ENCODE measurements at places on chromosomes 3 and 15. TPM values are rescaled to one million over a fixed set of nuclear protein-coding genes. Genes with fewer than 3 reads are reported as not detected.

Gene FRMD5
- 7.3 TPM for polyA plus RNA-seq

Gene ZNF621
- polyA plus RNA-seq, result 10.3 TPM

Gene TLR9
- polyA plus RNA-seq, result not detected

Gene NEK11
- 6.8 TPM for polyA plus RNA-seq

Gene USF3
- 10.6 TPM for polyA plus RNA-seq

Gene GPR156
- 0.08 TPM for polyA plus RNA-seq

Gene ATP13A5
- polyA plus RNA-seq, result not detected

Gene CGNL1
- polyA plus RNA-seq, result 0.07 TPM

Gene TNNC1
- 0.35 TPM for polyA plus RNA-seq

- H3K36me3 ChIP-seq, result no peaks in the 10 kb centered on the region
- H3K4me3 ChIP-seq, result no peak overlapping the region
- no peaks in the 10 kb centered on the region for H3K4me1 ChIP-seq
- H3K27ac ChIP-seq, result no peak overlapping the region
These were observed 47.1 kb downstream of the ATP13A4 start for GRCh38 chr3:193507566-193507965.

DNA sequence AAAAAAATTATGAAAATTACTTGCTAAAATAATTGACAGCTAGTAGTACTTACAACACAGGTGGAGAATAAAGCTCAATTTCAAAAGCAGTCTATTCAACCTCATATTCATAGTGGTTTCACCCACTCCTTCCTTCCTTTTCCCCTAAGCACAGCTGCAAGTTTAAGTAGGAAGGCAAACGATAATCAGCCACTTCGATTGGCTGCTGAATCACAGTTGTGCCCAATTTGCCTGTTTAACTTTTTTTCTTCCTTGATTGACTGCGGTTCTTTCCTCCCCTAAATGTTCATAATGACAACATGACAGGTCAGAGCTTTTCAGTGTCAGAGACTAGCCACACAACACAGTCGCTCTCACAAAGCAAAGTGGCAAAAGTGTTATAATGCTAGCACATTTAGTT, 468.0 kb upstream of the GBE1 start:
- DNase-seq, result no peak
- H3K36me3 ChIP-seq, result no peaks in the 10 kb centered on the region
- H3K4me1 ChIP-seq, result no peaks in the 10 kb centered on the region
- no peaks in the 10 kb centered on the region for H3K27me3 ChIP-seq
- no peak overlapping the region for H3K27ac ChIP-seq

- no peaks in the 10 kb centered on the region for H3K36me3 ChIP-seq
- H3K27ac ChIP-seq, result no peak overlapping the region
- H3K4me3 ChIP-seq, result no peak overlapping the region
- no peaks in the 10 kb centered on the region for H3K27me3 ChIP-seq
- no peak for DNase-seq
These were observed 105.5 kb downstream of the STRIT1 start for GRCh38 chr3:155188031-155188430.

DNA sequence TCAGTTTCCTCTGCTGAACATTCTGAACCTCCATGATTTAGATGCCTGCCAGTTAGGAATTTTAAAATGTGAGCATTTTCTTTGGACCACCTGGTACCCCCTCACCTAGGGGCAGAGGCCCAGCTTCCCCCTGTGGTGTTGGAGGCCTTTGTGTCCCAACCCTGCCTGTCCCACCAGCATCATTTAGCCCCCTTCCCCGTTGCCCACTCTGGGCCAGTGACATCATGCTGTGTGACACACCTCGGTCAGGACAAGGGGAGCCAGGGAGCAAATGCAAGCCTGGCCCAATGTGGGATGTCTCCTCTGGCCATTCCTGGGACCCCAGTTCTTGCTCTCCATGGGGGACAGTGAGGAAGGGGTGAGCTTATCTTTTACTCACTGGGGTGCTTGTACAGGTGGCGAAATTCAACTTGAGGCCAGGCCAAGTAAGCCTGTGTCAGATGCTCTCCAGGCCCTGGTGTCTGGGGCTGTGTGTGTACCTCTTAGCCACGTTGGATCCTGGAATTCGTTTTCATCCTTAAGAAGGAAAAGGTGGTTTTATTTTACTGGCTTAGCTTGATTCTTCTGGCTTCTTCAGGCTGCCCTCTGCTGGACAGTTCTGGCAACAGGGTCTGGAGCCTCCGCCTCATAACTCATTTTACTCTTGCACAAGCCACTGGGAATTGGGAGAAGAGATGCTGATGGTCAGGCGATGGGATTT, 49.7 kb upstream of the MYZAP start:
- no peaks in the 10 kb centered on the region for H3K4me1 ChIP-seq
- H3K36me3 ChIP-seq, result no peaks in the 10 kb centered on the region
- no peak overlapping the region for H3K4me3 ChIP-seq
- DNase-seq, result no peak
- peaks cover 10% of the 10 kb centered on the region for H3K27me3 ChIP-seq

DNA sequence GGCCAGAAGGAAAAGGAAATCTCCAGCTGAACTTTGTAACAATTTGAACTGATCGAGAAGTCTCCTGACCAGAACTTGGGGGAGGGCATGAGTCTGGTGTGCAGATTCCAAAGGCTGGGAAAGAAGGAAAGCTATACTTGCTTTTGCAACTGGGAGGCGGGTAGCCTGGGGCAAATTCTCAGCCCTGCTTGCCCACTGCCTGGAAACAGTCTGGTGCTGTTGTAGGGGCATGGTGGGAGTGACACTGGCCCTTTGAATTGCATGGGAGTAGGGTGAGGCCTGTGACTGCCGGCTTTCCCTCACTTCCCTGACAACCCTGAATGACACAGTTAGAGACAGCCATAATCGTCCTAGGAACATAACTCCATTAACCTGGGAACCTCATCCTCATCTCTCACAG, 114.0 kb upstream of the POU1F1 start:
- H3K4me3 ChIP-seq, result no peak overlapping the region
- no peaks in the 10 kb centered on the region for H3K4me1 ChIP-seq
- H3K36me3 ChIP-seq, result no peaks in the 10 kb centered on the region
- H3K27me3 ChIP-seq, result no peaks in the 10 kb centered on the region
- no peak for DNase-seq
- H3K27ac ChIP-seq, result no peak overlapping the region

DNA sequence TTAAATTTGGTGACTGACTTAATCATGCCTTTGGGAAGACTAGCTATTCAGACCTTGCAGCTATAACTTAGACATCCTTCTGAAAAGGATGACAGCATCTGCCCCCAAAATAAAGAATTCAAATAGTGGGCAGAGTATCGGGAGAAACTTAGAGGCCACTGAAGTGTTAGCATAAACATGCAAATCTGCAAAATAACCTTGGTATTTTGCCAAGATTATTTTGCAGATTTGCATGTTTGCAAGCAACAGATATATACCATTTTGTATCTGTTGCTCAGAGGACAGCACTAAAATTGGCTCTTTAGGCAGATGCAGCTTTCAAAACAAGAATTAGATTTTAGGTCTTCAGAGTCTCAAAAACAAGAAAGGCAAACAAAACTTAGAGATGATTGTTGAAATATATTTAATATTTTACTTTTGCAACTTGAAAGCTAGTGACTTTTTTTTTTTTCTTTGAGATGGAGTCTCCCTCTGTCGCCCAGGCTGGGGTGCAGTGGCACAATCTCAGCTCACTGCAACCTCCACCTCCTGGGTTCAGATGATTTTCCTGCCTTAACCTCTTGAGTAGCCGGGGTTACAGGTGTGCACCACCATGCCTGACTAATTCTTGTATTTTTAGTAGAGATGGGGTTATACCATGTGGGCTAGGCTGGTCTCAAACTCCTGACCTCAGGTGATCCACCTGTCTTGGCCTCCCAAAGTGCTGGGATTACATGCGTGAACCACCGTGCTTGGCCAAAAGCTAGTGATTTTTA, 47.8 kb downstream of the KBTBD8 start:
- no peaks in the 10 kb centered on the region for H3K27me3 ChIP-seq
- no peak for DNase-seq
- H3K27ac ChIP-seq, result no peak overlapping the region

DNA sequence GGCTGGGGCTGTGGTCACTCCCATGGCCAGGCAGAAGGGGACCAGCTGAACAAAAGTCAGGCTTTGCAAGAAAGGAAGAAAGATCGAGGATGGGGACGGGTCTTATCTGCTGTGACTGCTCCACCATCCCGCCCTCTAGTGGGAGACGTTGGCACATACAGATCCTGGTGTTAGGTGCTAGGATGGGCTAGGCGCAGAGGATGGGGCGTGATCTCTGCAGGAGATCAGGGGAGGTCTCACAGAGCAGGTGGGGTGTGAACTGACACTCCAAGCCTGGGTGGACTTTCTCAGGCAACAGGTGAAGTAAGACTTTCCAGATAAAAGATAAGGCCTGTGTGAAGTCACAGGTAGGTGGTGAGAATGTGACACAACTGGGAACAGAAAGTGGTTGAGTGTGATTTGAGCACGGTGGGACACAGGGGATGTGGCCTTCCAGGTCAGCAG, 141.9 kb upstream of the SMAD3 start:
- H3K27me3 ChIP-seq, result peaks cover 16% of the 10 kb centered on the region
- no peaks in the 10 kb centered on the region for H3K4me1 ChIP-seq
- H3K36me3 ChIP-seq, result no peaks in the 10 kb centered on the region

GRCh38 chr3:96814651-96815567, 515 bp downstream of the EPHA6 start:
- no peak overlapping the region for H3K4me3 ChIP-seq
- H3K27ac ChIP-seq, result no peak overlapping the region
- H3K4me1 ChIP-seq, result peaks cover 2% of the 10 kb centered on the region
- no peaks in the 10 kb centered on the region for H3K36me3 ChIP-seq
- no peak for DNase-seq

- H3K27me3 ChIP-seq, result no peaks in the 10 kb centered on the region
- H3K4me1 ChIP-seq, result no peaks in the 10 kb centered on the region
- DNase-seq, result no peak
- H3K27ac ChIP-seq, result no peak overlapping the region
- no peaks in the 10 kb centered on the region for H3K36me3 ChIP-seq
- H3K4me3 ChIP-seq, result no peak overlapping the region
These were observed 40.0 kb upstream of the TRH start for GRCh38 chr3:129934234-129935123.

DNA sequence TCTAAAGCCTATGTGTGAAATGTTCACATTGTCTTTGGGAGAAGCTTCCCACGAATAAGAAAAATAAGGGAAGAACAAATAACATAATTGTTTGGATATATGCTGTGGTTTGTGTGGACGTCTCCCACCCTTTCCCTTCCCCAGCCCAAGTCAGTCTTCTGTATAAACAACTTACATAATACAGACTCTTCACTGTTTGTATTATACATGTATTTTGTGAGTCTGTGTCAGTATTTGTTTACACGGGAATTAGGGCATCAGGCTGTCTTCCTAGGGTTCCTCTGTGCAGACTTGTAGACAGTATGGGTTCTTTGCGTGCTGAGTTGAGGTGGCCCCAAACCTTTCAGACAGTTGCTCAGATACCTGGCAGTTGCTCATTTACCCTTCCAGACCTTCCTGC, 103.4 kb downstream of the IGF1R start:
- no peak overlapping the region for H3K27ac ChIP-seq
- H3K36me3 ChIP-seq, result no peaks in the 10 kb centered on the region
- no peaks in the 10 kb centered on the region for H3K27me3 ChIP-seq
- no peak overlapping the region for H3K4me3 ChIP-seq
- peaks cover 26% of the 10 kb centered on the region for H3K4me1 ChIP-seq

DNA sequence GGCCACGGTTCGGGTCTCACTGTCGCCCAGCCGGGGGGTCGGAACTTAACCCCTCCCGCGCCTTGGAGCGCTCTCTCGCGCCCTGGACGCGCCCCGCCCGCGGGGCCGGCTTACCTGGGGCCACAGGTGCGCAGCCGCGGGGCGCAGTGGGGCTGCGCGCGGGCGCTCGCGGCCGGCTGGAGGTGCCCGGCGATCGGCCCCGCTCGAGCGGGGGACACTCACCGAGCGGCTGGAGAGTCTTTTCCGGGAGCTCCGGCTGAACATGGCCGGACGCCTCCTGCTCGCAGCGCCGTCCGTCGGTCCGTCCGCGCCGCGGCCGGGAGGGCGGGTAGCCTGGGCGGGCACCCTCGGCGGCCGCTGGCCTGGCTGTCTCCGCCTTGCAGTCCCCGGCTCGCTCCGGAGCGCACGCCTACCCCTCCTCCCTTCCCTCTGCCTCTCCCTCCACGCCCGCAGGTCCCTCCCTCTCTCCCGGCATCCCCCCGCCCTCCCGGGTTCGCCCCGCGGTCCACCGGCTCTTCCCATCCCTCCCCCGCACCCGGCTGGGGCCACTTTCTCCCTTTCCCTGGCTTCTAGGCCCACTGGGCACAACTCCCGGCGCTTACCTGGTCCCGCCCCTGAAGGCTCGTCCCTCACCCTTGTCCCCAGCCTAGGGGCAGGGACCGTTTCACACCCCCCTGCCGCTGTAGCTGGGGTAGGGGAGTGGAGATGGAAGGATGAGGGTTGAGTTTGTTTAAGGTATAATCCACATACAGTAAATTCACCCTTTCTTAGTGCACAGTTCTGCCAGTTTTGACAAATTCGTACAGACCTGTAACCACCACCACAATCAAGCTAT, 220.1 kb upstream of the PRICKLE2 start:
- DNase-seq, result no peak
- H3K4me1 ChIP-seq, result peaks cover 7% of the 10 kb centered on the region
- no peaks in the 10 kb centered on the region for H3K36me3 ChIP-seq

DNA sequence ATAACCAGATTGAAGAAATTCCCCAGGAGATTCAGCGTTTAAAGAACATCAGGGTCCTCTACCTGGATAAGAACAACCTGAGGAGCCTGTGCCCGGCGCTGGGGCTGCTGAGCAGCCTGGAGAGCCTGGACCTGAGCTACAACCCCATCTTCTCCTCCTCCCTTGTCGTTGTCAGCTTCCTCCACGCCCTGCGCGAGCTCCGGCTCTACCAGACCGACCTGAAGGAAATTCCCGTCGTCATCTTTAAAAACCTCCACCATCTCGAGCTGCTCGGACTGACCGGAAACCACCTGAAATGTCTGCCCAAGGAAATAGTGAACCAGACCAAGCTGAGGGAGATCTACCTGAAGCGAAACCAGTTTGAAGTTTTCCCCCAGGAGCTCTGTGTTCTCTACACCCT, 9.4 kb upstream of the LRRC34 start:
- no peak overlapping the region for H3K4me3 ChIP-seq
- H3K4me1 ChIP-seq, result no peaks in the 10 kb centered on the region
- DNase-seq, result no peak
- H3K27ac ChIP-seq, result no peak overlapping the region

GRCh38 chr3:152204218-152204617, 64.5 kb upstream of the MBNL1 start:
- no peak overlapping the region for H3K27ac ChIP-seq
- no peak for DNase-seq
- peaks cover 5% of the 10 kb centered on the region for H3K4me1 ChIP-seq
- no peaks in the 10 kb centered on the region for H3K27me3 ChIP-seq
- H3K36me3 ChIP-seq, result no peaks in the 10 kb centered on the region
- H3K4me3 ChIP-seq, result no peak overlapping the region

GRCh38 chr3:34669490-34669889, 871.1 kb downstream of the PDCD6IP start:
- no peak overlapping the region for H3K4me3 ChIP-seq
- no peaks in the 10 kb centered on the region for H3K4me1 ChIP-seq
- H3K27me3 ChIP-seq, result no peaks in the 10 kb centered on the region
- no peak for DNase-seq
- H3K27ac ChIP-seq, result no peak overlapping the region
- no peaks in the 10 kb centered on the region for H3K36me3 ChIP-seq

GRCh38 chr15:97525809-97526208, 434.7 kb upstream of the ARRDC4 start:
- no peak overlapping the region for H3K4me3 ChIP-seq
- H3K27ac ChIP-seq, result no peak overlapping the region
- H3K36me3 ChIP-seq, result no peaks in the 10 kb centered on the region
- no peaks in the 10 kb centered on the region for H3K4me1 ChIP-seq
